ENCODE measurements at places on chromosomes 4 and X.

- DNase-seq: no peak
Observed at GRCh38 chrX:74117962-74118902, 185.7 kb upstream of the ZCCHC13 start.

DNA sequence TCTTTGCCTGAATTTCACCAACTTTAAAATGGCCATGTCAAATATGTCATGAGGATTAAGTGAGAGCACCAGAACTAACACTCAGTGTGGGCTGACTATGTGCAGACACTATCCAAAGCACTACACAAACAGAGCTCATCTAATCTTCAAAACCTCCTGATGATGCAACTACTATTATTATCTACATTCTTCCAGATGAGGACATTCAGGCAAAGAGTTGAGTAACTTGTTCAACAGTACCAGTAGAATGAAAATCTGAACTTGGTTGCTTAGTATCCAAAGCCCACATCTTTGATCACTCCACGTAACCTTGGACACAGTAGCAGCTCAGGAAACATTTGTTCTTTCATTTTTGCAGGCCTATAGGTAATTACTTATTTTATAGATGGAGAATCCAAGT is 90.1 kb downstream of the ATP8A1 start:
- no peak for DNase-seq

- no peak for DNase-seq
Observed at GRCh38 chr4:24044610-24045589, 155.1 kb upstream of the PPARGC1A start.

DNA sequence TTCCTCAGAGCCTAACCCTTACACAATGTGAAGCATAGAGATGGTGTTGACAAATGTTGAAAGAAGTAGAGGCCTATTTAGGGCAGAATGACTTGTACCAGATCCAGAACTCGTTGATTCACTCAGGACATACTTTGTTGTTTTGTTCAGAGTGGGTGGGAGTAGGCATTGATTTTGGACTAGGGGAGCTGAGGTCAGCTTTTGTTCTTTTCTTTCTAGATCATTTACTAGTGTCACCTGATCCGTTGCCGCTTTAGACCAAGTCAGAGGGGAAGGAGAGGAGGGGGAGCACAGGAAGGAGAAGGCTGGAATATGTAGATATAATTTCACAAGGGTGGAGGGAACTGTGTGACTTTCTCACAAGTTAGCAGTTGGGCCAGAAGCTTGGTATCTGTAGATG is 282.4 kb upstream of the GPC4 start:
- peak; percentile 1 for DNase-seq

GRCh38 chr4:6938237-6938636 is 28.6 kb downstream of the TBC1D14 start:
- no peak for DNase-seq

- no peak for DNase-seq
Observed at GRCh38 chrX:98067611-98068010, 1183.9 kb downstream of the RPA4 start.

GRCh38 chr4:166657261-166657660 is 577.0 kb downstream of the SPOCK3 start:
- no peak for DNase-seq

- DNase-seq: no peak
Observed at GRCh38 chr4:13032936-13033335, 451.2 kb downstream of the RAB28 start.

DNA sequence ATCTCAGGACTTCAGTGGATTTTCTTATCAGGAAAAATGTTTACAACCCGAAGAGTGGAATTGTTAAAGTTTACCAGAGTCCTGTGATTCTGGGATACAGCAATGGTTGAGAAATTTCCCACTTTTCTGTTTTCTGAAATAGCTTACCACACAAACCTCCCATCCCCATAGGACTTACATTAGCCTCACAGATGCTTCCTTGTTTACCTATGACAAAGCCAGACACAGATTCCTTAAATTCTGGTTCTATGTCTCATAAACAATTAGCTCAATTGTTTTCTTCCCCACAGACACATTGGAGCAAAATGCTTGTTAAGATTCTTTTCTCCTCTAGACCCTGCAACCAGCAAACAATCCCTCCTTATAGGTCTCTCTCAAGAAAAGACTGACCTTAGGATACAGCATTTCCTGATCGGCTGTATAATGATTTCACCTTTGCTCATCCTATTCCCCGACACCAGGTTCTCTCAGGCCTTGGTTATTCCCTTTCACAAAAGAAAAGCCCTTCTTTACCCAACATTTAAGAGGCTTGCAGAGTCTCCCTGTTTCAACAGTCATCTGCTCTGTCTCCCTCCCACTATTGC is 886.2 kb downstream of the ARAP2 start:
- DNase-seq: no peak

DNA sequence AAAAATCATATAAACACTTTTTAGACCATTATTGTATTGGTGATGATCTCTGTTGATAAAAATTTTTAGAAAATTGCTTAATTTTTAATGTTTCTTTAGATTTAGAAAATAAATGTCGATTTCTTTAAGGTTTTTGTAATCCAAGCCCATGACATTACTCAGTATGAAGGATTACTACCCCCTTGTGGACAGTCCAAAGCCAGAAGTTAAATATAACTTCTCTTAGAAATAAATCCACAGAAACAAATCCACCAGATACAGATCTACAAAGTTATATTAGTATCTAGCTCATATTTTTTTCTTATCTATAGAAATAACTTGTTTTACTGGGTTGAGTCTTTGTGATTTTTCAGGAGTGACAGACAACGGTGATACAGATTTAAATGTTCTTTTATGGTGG is 18.9 kb downstream of the TIFA start:
- DNase-seq: peak; percentile 22

GRCh38 chr4:97867557-97868091 is 275.7 kb downstream of the STPG2 start:
- no peak for DNase-seq

DNA sequence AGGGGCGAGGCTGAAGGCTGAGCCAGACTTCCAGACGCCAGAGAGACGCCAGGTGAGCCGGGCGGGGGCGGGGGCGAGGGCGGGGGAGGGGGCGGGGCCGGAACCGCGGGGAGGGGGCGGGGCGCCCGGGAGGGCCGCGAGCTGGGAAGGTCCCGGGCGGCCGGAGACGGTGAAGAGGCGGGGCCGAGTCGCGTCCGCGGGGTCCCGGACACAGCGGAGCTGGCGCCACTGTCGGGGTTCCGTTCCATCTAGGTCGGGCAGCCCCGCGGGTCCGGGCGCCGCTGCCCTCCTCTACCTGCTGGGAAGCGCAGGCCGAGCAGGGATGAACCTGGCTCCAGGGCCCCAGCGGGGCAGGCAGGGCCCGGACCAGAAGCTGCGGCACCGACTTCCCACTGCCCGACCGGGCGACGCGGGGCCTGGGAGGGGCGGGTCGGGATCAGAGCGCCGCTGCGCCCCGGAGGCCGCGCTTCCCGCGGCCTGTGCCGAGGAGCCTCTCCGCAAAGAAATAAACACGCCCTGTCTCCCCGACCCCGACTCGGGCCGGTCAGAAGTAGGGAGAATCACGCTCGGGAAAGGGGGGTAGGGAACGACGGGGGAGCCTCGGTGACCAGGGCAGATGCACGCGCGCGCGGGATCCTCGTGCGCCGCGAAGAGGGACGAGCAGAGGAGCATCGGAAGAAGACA is 10.6 kb downstream of the HMX1 start:
- DNase-seq: no peak

- DNase-seq: peak; percentile 10
Observed at GRCh38 chrX:13046141-13046855, 1.9 kb upstream of the FAM9C start.

DNA sequence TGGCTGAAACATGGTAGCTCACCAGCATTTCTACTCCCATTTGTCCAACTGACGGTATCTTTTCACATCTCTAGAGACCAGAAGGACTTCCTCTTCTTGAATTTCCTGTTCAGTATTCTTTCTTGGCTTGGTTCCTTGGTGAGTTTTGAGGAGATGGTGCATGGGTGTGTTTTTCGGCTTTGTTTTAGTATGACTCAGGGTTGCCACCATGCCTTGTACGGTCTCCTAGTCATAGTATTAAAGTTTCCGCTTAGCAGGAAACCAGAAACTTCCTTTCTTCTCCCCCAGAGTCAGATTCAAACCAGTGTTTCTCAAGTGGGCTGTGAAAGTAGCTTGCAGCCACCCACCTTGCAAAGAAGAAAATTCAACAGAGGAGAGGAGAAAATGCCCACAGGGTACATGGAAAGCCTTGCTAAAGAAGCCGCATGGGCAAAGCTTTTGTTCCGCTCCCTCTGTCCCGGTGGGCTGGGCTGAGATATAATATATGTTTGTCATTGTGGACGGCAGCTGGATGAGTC is 5.7 kb downstream of the CD99 start:
- peak; percentile 90 for DNase-seq

GRCh38 chr4:69818060-69818639 is 41.8 kb downstream of the SULT1E1 start:
- DNase-seq: no peak

DNA sequence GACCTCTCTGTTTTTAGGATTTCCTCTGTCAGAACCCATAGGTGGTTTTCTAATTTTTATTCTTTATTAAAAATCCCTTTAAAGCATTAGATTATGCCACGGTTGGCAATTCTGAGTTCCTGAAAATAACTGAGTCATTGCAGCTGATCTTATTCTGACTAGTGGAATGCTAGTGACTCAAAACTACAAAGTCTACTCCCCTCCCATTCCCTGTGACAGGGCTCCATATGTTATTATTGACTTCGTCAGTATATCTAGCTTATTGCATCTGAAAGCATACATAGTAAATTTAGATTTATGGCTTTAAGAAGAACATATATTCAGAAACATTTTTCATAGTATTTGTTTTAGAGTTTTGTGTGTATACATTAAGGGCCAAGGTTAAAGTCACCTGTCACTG is 38.5 kb downstream of the HERC3 start:
- peak; percentile 53 for DNase-seq

GRCh38 chr4:123230061-123230460 is 166.5 kb upstream of the SPRY1 start:
- peak; percentile 4 for DNase-seq

- DNase-seq: no peak
Observed at GRCh38 chr4:76459291-76459723, 24.3 kb downstream of the SHROOM3 start.

GRCh38 chr4:185341377-185341776 is 54.3 kb downstream of the LRP2BP start:
- no peak for DNase-seq

DNA sequence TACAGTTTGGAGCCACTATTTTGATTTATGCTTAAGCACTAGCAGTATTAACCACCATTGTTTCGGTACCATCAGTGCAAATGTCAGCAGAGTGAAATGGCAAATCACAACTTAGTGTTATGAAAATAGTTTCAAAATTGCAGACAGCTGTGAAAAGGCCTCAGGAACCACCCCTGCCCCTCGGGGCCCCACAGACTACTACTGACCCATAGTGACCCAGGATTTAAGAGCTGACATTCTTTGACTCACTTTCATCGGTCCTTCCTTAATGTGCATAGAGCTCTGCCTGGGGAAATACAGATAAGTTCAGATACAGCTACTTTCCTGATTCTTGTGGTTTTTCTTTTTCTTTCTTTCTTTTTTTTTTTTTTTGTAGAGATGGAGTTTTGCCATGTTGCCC is 3.3 kb upstream of the BBS7 start:
- peak; percentile 11 for DNase-seq

- DNase-seq: peak; percentile 93
Observed at GRCh38 chr4:141652161-141652778, 15.9 kb downstream of the IL15 start.

- no peak for DNase-seq
Observed at GRCh38 chr4:138110815-138111214, 131.3 kb downstream of the SLC7A11 start.

DNA sequence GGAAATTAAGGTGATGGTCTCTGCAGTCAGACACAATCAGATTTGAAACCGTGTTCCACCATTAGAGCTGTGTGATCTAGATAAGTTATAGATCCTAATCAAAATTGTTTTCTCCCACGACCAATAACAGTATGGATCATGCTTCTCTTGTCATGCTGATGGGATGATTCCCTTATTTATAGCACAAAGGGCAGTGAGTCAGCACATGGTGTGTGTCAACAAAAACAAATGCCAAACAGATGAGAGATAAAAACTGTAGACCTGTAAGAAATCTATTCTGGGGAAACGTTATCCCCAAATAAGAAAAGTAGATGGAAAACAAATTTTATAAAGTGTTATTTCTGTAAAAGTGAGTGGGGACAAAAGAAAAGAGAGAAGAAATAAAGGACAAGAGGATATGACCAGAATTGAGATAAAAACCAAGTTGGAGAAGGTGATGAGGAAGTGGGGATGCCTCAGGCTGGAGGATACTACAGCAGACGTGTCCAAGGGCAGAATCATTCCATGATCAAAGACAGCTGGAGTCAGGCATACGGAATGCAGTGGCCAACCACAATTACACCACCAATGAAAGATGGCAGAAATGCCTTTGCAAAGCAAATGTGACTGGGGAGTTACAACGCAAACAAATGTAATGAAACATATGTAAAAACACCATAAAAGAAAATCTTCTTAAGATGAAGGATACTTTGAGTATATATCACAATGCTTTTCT is 377.8 kb upstream of the PRKX start:
- no peak for DNase-seq

DNA sequence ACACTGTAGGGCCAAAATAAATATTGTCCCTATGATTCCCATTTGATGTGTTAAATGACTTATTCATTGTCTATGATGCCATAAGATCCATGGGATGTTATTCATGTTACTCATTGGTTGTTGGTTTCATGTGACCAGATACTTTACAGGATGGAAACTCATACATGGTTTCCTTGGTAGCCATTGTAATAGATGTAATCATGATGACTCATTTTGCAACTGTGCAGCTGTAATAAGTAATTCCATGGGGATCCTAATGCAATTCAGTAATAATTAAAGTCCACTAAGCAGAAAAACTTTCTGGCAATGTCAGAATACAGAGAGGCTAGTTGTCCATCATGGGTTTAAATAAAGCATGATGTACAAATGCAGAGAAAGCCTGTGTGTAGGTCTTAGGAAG is 389.7 kb upstream of the NR3C2 start:
- peak; percentile 82 for DNase-seq

GRCh38 chr4:128823025-128823661 is 13.6 kb downstream of the JADE1 start:
- peak; percentile 91 for DNase-seq

DNA sequence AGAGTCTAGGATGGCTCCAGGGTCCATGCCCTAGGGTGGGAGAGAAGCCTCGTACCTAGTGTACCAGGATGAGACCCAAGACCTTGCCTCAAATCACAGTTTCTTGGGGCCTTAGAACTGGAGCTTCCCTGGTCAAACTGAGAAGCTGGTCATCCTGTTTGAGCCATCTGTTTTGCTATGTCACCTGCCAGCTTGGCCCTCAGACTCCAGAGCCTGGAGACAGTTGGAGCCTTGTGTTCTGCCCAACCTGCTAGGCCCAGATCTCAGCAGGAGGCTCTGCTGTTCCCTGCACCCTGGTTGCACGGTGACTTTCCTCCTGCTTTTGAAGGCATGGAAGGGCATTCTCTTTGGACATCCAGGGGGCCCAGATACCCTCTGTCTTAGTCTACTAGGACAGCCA is 206.3 kb upstream of the ATP6AP2 start:
- DNase-seq: no peak

DNA sequence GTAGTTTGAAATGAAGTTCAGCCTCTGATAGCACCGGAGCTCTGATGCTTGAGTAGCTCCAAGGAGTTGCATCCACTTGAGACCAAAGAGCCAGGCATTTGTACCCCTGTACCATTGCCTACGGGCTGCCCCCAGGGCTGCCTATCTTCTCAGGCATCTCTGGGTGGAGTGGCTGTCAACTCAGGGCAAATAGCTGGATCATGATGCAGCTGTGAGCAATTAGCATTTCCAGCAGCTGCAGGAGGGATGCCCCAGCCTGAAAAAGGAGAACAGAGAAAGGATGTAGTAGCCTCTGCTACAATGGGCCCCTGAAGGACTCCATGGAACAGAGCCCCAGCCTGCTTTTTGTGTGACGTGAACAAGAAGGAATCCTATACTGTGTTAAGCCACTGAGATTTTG is 492.6 kb downstream of the BCOR start:
- DNase-seq: no peak
